Spleen (tissue), 13 donors: ENCODE measurements at places on chromosomes 7 and 10. TPM values are rescaled to one million over a fixed set of nuclear protein-coding genes. Genes with fewer than 3 reads are reported as not detected.

Gene AKR1C8
- total RNA-seq: 0.23 TPM

DNA sequence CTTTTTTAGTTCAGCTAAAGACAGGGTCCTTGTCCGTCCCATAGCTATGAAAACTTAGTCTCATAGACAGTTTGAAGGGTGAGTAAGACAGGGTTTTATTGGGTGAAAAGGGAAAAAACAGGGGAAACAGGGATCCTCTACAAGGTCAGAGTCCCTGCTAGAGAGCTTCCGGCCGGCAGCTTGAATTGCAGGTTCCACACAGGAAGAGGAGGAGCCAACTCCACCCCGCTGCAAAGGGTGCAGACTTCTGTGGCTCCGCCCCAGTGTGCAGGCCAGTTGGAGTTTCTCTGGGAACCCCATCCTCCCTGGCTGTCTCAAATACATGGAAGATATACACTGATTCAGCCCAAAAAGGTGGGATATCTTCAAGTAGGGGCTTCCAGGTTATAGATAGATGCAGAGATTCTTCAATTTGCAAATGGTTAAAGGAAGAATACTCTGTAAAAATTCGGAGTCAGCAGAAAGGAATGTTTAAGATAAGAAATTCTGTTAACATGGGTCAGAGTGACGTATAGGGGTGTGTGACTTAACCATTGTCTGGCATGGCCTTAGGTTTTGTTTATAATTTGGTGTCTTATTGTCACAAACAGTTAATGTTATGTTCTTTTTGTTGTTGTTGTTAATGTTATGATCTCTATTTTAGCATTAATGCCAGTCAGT lies 34.6 kb upstream of the HECW1 start:
- peak; percentile 75 for DNase-seq

- peak; percentile 89 for DNase-seq
These were observed 555 bp downstream of the PHF14 start for GRCh38 chr7:10973942-10974911.

- no peak for DNase-seq
These were observed 28.5 kb upstream of the PSMG3 start for GRCh38 chr7:1598286-1598685.

DNA sequence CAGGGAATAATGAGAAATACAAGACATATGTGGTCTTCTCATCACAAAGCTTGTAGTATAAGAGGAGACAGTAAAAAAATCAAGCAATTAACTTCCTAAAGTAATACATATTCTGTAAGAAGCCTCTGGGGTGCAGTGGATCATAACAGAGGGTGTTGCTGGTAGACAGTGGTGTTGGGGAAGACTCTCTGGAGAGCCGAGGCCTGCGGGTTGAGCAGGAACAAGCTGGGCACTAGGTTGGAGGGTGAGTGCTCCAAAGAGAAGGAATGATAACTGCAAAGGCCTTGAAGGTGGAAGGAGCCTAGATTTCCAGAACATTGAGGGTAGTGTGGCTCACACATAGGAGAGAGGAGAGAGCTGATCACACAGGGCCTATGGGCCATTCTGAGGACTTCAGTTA lies 1.5 kb downstream of the GIMAP4 start:
- no peak for DNase-seq

DNA sequence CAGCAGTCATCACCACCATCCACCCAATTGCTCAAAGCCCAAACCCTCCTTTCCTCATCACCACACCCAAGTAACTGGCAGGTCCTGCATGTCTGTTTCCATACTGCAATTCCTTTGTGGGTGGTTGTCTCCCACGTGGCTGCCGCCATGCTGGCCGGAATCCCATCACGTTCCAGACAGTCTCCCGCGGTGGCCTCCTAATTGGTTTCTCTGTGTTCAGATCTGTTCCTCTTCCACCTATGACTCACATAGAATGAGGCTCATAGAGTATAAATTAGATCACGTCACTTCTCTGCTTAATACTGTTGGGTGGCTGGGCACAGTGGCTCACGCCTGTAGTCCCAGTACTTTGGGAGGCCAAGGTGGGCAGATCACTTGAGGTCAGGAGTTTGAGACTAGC lies 813.0 kb downstream of the TYW1 start:
- DNase-seq: no peak
